Fibroblast of villous mesenchyme (primary cell): ENCODE measurements at places on chromosomes 3 and 15.

DNA sequence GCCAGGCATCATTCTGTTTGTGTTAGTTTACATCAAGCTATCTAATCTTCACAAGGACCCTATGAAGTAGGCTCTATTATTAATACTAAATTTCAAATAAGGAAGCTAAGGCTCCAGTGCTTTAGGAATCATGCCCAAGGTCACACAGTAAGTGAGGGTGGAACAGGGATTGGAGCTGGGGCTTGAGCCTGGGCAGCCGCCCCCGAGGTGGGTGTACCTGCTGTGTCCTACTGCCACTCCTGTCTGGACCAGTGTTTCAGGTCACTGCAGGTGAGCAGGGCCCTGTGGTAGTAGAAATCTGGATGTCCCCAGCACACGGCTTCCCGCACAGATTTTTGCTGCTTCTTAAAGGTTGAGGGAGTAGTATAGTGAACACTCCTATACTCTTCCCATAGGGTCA, 6.5 kb downstream of the KLF13 start:
- DNase-seq, result no peak

- DNase-seq, result peak; percentile 10
Measured at GRCh38 chr3:119731560-119732343, 28.9 kb downstream of the CFAP91 start.

DNA sequence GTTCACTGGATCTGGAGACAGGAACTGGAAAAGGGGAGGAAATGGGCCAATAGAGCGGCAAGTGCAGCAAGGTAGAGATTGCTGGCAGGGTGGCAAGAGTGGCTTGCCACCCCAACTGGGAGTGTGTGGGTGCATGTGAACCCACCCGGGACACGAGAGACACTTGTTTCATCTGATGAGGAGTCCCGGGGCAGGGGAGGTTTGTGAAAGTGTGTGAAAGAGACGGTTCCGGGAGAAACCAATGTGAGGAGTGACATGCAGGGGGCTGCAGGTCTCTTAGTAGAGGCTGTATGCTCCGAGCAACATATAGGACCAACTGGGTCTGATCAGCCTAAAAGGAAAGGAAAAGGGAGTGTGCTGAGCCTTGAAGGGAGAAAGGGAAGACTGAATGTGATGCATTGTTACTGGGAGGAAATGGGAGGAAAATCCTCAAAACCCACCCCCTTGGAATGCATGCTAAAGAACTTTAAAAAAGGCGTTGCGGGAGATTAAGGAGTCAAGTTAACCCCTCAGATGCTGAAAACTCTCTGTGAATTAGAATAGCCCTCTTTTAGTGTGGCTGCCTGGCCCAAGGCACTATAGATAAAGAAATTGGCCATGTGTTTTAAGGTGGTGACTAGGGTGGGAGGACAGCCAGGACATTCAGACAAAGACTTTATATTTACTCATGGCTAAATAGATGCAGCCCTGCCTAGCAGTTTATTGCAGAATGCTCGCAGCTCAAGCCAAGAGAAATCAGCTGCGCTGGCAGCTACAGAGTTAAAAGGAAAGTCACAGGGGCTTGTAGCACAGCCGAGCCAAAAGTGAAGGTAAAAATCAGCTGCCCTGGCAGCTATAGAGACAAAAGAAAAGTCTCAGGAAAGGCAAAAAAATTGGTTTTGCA, 9.1 kb upstream of the SLC9C1 start:
- DNase-seq, result peak; percentile 7

GRCh38 chr3:188546835-188547670, 393.1 kb downstream of the LPP start:
- peak; percentile 87 for DNase-seq

- DNase-seq, result no peak
Measured at GRCh38 chr15:71889385-71889784, 79.0 kb downstream of the NR2E3 start.

DNA sequence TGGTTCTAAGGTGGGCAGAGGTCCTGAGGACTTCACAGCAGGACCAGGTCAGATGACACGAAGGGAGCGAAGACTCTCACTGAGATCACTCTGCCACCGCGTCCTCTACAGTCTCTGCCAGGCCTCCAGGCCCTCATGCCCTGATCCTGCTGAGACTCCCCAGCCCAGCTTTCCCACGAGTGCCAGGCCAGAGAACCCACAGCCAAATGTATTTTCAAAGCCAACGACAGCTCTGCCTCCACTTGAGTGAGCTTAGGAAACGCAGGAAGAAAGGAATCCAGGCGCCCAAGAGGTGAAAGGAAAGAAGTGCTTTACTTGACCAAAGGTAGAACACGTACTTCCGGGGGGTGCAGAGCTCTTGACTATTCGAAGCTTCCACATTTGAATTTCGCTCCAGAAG, 275.0 kb downstream of the XXYLT1 start:
- no peak for DNase-seq

DNA sequence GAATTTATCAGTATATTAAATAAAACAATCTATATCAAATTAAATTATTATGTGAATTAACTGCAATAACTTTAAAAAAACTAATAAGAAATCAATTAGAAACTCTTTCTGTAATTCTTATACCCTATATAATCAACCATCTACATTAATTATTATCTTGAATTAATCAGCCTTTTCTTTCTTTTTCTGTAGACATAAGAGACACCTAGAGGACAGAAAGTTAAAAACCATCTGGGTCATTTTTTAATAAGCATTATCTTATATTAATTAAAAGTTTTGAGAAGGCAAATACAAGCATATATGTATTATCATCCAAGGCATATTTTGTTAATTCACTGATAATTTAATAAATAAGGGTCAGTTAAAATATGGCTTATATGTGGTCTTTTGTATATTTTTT, 24.2 kb upstream of the SLC25A26 start:
- DNase-seq, result peak; percentile 17

- no peak for DNase-seq
Measured at GRCh38 chr3:26624209-26624765, 1.7 kb downstream of the LRRC3B start.

- DNase-seq, result no peak
Measured at GRCh38 chr3:170027233-170028102, 10.3 kb upstream of the GPR160 start.

GRCh38 chr3:124846189-124846588, 41.0 kb downstream of the ITGB5 start:
- DNase-seq, result peak; percentile 65

DNA sequence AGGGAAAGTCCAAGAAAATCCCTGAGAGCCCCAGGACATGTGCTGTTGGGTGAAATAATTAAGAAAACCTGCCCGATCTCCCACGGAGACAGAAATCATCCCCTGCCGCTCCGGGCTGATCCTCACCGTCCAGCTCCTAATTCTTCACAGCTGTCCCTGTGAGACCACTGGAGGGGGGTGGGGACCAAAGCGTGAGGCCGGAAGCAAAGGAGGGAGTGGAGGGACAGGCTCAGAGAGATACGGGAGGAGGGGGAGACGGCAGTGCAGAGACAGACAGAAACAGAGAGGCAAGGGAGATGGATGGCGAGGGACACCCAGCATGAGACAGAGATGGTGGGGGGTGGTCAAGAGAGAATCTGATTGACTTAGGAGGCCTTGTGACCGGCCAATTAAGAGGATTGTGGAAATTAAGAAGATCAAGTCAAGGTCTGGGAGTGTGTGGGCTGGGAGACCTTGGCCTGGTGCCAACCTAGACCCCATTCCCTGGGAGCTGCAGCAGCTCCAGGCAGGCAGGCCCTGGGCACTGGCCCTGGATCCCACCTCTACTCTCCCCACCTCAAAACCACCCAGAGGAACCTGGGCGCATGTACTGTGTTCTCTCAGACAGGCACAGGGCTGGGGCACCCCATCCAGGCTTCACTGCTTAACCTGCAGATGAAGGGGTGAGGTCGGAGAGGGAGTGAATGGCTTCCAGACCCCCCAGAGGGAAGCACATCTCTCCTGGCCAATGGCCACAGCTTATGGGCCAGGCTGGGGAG, 113.2 kb upstream of the ALDH1A3 start:
- no peak for DNase-seq

GRCh38 chr3:150050510-150050909, 79.8 kb upstream of the PFN2 start:
- DNase-seq, result peak; percentile 65

DNA sequence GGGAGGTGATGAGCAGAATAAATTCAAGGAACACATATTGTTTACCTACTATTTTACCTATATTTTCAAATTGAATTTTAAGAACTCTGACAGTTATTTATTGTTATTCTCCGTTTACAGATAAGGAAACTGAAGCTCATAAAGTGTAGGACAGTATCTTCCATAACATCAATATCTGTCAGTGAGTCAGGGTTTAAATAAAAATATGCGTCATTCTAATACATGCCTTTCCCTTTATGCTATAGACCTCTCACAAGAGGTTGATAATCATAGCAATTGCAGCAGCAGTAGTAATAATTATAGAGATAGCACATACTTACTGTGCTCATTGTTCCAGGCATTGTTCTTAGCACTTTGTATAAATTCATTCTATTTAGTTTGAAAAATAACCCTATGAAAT, 101.1 kb downstream of the EPHA6 start:
- no peak for DNase-seq

DNA sequence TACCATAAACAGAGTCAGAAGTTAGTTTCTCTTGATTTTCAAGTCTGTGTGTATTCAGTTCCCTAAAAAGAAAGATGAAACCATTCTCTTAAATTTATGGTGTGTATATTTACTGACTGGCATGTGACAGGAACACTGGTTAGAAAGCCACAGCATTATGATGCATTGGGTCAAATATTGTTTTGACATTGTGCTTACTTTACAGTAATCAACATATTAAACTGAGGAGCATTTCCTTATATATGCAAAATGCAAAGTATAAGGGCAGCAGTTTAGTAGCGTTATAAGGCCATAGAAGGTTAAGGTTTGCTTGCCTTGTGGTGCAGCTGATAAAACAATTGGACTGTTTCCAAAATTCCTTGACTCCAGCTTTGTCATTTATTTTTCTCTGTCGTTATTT, 72.9 kb downstream of the EPHA3 start:
- no peak for DNase-seq

DNA sequence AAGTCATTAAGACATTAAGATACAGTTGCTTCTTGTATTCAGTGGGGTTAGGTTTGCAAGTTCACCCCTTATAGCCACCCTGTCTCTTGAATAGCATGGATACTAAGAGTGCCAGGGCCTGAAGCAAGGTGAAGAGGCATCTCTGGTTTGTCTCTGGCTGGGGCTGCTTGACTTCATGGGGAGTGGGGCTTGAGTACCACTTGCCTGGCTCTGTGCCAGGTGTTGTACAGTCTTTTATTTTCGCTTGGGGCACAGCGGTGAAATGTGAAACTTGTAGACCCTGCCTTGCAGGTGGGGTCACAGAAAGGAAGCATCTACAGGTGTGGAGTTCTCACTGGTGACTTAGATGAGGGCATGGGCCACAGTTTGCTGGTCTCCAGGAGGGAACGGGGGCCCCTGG, 152.1 kb downstream of the PDE8A start:
- no peak for DNase-seq

DNA sequence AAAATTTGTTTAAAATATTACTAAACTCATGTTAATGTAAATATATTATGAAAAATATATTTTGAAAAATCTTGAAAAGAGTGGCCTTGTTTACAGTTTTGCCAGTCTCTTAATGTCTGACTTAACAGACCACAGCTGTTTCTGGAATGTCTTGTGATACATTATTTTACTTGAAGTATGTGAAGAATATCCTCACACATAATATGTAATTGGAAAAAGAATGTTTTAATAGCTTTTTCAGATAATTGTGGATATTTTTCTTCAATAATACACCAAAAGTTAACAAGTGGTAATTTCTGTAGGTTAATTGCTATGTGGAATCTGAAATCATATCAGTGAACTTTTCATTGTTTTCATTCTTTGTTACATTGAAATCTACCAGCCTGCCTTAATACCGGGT, 101.3 kb downstream of the UBE2E2 start:
- peak; percentile 18 for DNase-seq

DNA sequence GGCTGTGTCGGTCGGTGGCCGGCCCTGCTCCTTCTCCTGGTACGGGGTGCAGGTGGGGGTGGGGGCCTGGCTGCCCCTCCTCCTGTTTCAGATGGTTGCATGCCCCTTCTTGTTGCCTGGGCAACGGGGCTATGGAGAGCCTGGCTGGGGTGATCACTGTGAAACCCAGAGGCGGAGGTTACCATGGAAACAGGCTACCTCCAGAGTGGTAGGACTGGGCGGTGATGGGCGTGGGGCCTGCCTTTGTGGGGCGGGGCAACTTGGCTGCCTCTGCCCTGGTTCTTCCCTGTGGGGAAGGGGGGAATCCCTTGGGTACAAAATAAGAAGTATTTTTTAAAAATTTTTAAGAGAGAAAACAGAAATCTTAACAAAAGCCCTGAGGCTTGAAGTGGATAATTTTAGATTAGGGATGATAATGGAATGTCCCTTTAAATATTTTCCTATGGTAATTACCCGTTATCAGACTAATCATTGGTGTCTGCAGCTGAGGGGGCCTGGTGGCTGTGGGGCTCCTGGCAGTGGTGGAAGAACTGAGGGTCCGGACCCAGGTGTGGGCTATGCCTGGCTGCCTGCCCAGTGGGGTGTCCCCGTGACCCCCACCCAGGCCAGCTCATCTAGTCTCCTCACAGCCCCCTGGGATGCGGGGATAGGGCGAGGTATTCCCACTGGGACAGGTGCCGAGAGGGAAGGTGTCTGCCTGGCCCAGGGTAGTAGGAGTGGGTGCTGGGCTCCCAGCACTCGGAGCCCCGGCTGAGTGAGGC, 32.5 kb downstream of the PLXNA1 start:
- no peak for DNase-seq

DNA sequence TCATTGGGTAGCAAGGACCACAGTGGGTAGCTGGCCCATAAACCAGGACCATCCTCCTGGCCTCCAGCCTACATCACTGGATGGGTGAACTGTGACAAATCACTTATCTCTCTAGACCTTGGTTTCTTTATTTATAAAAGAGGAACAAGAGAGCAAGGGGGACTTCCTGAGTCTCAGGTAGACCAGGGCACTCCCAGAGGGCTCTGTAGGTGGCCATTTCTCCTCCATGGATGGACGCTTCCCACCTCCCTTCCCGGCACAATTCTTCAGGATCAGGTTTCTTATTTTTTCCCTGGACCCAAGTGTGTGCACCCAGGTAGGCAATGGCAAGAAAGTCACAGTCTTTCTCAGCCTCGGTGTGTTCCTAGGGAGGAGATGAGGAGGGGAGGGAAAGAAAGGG, 41.4 kb upstream of the SPATA12 start:
- DNase-seq, result no peak

DNA sequence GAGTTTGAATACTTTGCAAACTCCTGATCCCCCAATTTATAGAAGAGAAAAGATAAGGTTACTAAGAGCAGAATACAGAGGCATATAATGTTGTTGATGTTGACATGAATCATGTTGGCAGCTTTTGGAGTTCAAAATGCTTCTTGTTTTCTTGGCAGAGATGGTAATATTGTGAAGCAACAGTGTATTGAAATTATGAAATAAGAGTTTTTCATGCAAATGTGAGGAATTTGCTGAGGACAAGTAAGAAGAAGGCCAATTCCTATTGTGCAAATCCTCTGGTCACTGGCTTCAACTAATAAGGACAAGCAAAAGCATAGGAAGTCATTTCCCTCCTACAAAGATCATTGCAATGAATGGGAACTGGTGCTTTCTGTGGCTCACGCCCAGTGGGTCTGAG, 126.9 kb upstream of the CHL1 start:
- DNase-seq, result peak; percentile 0

DNA sequence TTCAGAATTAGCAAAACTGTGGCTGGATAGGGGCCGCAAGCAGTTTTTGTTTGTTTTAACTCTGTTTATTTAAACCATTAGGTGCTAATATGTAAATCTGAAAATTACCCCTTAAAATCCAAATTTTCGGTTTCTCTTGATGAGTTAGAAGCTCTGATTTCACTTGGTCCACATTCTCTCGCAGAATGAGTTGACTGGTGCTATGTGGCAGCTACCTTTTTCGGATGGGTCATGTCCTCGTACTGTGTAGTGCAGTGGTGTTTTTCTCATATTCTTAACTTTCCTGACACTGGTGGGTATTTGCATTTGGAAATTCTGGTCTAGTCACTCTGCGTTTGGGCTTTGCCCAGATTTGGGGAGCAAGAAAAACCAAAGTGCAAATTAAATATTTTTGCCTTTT, 87.1 kb downstream of the DIPK2A start:
- DNase-seq, result no peak
